Smooth muscle cell of the brain vasculature (primary cell): ENCODE measurements at places on chromosomes 16 and 17.

DNA sequence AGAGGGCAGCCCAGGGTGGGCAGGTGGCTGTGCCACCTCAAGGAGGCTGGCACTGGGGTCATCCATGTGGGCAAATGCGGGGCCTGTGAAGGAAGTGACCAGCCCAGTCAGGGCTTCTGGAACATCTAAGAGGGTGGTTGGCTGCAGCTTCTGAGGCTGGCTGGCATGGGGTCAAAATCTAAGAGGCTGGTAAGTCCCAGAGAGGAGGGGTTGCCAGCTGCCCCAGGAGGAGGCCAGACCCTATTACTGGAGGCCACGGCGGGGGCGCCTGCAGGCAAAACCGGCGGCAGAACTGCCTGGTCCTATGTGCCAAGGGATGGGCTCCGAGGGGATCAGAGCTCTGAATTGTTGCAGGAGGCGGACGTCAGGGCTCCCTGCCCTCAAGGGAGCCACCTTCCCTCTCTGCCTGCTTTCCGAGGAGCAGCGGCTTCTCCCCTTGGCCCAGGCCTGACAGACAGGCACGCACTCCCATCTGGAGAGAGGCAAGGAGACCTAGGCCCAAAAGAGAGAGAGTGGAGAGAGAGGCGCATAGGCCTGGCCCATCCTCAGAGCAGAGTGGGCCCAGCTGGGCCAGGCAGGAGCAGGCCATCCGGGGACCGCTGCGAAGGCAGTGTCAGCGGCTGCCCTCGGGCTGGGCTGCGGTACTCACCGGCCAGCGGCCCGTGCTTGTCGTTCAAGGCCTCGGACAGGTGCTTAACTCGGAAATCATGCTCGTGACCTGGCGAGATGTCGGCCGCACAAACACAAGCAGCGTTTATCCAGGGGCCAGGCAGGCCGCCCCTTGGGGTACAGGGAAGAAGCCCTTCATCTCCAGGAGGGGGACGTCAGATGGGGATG is 10.9 kb downstream of the ZACN start:
- DNase-seq, result no peak

DNA sequence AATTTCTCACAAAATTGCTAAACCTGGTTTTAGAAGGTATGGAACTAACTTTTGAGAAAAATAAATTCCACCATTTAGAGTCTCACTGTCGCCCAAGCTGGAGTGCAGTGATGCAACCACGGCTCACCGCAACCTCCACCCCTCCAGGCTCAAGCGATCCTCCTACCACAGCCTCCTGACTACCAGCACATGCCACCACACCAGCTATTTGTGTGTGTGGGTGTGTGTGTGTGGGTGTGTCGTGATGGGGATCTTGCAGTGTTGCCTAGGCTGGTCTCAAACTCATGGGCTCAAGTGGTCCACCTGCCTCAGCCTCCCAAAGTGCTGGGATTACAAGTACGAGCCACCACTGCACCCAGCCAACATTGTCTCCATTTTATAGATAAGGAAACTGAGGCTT is 71.3 kb upstream of the NOL11 start:
- DNase-seq, result no peak

DNA sequence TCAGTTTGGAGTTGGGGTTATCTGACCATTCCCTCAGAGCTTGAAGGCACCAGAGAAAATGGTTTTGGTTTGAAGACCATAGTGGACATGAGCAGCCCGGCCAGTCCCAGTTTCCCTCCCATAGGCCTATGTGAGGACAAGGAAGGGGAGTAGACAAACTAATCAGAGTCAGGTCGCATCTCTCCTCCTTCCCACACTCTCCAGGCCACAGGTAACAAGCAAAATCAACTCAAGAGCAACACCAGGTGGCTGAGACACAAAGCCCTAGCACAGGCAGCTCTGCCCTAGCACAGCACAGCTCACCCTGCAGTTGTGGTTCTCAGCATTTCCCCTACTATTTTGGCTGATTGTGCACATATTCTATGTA is 7.2 kb downstream of the SUPT4H1 start:
- no peak for DNase-seq

GRCh38 chr16:65062736-65063583 is 58.9 kb downstream of the CDH11 start:
- no peak for DNase-seq

GRCh38 chr17:31786796-31787481 is 72.1 kb downstream of the COPRS start:
- no peak for DNase-seq

- DNase-seq, result no peak
These were observed 23.0 kb downstream of the NPTX1 start for GRCh38 chr17:80453126-80453997.

GRCh38 chr16:78939597-78939996 is 660.9 kb downstream of the MAF start:
- DNase-seq, result no peak

- no peak for DNase-seq
These were observed 72.9 kb upstream of the ZNF469 start for GRCh38 chr16:88309908-88310265.

DNA sequence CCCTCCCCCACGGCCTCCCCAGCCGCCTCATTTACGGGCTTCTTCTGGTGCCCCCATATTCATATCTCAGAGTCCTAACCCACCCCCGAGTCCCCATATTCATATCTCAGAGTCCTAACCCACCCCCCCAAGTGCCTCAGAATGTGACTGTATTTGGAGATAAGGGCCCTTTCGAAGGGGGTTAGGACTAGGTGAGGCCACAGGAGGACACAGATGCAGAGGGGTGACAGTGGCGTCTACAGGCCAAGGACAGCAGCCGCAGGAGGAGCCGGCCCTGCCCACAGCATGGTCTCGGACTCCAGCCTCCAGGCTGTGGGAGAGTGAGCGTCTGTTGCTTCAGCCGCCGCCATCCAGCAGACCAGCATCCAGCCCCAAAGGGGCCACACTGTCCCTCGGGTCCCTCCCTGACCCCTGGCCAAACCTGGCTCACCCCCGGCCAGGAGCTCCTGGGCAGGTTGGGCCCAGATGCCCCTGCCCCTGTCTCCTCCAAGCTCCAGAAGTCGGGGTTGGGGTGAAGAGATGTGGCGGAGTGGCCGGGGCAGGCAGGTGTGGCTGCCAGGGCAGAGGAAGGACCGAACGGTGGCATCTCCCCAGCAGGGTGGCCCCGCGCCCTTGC is 25.5 kb downstream of the CACNA1H start:
- no peak for DNase-seq

DNA sequence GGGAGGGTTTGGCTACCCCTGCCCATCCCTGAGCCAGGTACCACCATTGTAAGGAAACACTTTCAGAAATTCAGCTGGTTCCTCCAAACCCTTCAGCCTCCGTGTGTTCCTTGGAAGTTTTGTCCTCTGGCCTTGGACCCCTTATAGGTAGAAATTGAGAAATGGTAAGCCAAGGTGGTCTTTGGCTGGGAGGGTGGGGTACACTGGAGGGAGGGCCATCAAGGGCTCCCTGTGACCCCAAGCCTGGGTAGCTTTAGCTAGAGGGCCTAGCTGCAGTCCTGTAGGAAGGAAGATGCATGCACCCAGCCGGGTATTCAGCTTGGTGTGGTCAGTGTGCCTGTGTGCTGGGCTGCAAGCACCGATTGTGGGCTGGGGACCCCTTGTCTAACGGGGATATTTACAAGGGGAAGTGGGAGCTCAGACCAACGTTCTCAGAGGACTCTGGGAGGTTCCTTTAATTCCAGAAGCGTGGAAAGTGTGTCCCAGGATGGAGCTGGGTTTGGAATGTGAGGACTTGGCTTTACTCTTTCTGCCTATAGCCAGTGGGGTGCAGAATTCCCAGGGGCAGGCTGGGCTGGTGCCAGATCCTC is 6.8 kb downstream of the NAT9 start:
- no peak for DNase-seq

DNA sequence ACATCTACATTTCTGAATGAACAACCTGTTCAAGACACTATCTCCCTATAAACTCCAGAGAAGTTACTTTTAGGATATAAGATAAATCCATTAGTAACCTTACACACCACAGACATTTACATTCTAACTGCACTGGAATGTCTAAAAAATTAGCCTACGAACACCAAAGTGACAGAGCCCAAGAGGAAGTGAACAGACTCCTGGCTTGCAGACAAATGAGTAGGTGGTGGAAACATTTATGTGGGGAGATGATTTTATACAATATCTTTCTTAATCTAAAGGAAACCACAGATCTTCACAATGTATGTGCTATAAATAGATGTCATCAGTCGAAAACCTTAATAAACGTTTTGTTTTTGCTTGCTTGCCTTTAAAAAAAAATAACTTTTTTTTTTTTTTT is 18.8 kb downstream of the ZNF652 start:
- DNase-seq, result no peak

DNA sequence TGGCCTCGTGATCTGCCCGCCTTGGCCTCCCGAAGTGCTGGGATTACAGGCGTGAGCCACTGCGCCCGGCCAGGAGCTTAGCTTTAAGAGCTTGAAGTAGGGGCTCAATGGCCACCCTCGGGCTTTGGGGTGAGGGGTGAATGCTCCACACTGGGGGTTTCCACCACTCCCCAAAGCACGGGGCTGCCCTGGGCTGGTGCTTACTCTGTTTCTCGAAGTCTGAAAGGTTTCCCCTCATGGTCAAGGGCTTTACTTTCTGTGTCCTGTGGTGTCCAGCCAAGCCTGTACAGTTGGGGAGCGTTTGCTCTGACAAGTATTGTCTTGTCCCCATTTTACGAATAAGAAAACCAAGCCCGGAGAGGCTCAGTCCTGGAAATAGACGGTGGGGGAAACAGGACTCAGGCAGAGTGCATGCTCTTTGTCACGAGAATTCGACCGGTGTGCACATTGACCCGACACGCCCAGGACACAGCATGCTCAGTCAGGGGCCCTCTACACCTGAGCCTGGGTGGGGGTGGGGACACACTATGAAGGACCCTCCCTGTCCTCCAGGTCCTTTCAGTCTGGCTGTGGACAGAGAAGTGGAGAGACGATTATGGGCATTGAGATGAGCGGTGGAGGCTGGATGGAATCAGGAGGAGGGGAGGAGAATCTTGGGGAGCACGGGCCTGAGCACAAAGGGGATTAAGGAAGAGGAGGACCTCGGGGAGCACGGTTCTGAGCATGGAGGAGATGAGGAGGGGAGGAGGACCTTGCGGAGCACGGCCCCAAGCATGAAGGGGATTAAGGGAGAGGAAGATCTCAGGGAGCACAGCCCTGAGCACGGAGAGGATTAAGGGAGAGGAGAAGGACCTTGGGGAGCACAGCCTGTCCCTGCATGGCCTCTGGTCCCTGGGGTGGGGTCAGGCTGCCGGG is 7.5 kb downstream of the CD7 start:
- no peak for DNase-seq

DNA sequence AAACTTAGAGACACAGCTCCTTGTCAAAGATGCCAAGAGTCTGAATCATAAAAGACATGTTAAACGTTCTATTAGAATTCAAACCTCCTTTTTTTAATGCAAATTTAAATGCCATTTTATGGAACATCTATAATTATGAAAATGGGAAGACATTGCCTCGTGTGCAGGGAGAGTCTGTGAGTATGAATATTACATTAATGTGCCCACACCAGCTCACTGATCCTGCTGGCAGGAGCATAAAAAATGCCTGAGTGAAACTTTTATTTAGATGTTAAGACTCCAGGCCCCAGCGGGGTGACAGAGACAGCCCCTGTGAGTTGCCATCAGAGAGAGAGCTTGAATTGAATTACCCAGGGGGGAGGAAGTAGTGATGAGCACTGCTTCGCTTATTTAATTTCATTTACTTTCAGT is 84.8 kb downstream of the SNX11 start:
- DNase-seq, result no peak

DNA sequence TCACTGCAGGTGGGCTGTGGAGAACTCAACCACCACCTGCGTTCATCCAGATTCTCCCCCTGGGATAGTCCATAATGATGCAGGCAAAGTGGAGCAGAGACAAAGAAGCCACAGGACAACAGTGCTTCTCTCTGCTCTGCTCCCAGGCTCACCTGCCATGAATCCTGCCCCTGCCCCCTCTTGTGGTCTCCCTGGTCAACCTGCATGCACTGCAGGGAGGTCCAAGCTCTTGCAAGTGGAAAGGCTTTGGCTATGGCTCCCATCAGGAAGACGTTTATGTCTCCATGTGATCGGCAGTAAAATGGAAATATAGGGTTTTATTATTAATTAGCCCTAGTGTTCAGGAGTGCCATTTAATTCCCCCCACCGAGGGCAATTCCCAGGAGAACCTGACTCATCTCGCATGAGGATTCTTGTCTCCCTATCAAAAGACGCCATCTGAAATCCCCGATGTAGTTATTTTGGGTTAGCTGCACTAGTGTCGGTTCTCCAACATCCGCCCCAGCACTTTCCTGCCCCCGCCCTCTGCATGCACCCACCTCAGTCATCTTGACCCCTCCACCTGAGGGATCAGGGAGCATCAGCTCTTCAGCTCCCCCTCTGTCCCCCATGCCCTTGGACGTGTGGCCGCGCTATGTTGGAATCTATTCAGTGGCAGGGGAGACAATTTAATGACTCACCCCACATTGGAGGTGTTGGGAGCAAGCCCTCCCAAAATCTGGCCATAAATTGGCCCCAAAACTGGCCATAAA is 91.8 kb downstream of the KCNJ12 start:
- no peak for DNase-seq

DNA sequence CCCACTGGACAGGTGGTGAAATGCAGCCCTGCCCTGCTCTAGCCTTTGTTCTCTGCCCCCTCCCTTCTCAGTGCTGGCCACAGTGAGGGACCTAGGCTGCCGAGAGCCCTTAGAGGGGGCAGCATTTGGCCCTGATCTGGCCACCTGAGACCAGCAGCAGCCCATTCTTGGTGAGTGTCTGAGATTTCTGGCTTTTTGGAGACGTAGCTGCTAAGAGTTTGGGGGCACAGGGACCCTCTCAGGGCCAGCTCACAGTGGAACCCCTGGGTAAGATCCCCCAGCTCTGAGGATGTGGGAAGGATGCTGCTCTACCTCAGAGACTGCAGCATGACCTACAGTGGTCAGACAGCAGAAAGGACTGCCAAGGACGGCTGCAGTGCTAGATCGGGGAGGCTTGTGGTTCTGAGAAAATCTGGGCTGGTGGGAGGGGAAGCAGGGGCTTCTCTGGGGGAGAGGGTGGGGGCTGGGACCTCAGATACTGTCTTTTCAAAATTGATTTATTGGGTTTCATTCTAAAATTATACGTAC is 13.3 kb downstream of the GRB7 start:
- DNase-seq, result no peak

DNA sequence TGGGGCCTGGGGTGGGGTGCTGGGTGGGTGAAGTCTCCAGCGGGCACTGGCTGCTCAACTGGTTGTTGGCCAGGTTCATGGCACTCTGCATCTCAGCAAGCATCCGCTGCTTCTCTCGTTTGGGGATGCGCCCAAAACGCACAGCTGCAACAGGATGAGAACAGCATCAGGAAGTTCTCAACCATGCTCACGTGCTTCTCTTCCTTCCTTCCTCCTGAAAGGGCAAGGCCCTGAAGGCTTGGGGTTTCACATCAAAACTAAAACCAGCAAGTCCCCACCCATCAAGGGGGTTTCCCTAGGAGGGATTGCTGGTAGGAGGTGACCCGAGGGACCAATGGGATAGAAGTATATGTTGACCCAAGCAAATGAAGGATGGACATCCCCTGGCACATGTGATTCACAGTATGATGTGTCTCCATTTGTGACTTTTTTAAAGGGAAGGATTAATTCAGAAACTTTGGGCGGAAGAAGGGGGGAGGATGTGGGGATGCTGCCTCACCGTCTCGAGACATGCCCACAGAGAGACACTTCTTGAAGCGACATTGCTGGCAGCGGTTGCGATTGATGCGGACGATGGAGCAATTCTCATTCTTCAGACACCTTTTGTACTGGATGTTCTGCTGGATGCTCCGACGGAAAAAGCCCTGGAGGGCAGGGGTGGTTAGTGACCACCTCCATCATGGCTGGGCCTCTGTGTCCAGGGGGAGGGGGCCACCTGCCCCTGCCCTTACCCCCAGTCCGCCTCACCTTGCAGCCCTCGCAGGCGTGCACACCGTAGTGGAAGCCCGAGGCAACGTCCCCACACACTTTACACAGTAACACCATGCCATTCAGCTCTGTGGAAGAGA is 4.2 kb downstream of the NR1D1 start:
- DNase-seq, result no peak
